ENCODE measurements at places on chromosomes 1 and 21.

DNA sequence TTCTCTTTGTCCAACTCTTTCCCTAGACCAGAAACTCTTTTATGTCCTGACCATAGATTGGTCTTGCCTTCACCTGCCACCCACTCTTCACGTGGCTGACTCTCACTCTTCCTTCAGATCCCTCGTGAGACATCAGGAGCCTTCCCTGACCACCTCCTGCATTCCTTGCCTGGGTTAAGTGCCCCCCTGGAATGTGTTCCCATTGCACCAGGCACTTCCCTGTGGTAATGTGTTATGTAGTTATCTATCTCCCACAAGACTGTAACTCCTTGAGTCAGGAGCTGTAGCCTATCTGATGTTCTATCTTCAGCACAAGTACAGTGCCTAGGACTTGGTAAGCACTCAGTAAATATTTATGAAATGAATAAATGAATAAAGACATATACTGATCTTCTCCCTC, 111.2 kb upstream of the CTTNBP2NL start:
- no peak for DNase-seq

- DNase-seq = no peak
Observed at GRCh38 chr1:35532497-35533223, 24.5 kb downstream of the KIAA0319L start.

DNA sequence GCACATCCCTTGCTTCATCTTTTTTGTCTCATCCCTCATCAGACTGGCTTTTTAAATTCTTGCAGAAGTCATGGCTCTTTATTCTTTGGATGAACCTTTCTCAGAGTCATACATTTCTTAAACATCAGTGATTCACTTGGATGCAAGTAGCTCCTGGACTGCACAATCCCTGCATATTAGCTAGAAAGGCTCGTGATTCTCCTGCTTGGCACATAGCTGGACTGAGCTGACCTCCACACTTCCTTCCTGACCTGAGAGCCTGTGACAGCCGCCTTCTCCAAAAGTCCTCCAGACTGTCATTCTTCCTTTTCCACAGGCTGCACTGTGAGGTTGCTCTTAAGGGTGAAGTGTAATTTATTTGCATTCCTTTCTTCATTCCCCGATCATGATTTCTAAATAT, 109.4 kb downstream of the RGL1 start:
- DNase-seq = no peak

DNA sequence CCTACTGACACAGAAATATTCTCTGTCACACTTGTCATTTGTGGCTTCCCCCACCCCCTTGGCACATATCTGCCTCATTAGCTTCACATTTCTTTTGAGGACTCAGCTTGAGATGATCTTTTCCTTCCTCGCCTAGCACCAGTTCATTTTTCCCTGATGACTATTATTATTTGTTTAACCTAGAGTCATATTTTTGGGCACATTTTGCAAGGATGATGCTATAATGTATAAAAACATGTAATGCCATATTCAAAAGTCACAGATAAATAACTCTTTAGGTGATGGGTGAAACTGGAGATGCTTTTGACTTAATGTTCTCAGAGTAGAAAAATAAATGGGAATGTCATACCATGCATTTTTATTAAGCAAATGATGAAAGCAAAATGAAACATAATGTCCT, 202.7 kb downstream of the BACH1 start:
- no peak for DNase-seq

DNA sequence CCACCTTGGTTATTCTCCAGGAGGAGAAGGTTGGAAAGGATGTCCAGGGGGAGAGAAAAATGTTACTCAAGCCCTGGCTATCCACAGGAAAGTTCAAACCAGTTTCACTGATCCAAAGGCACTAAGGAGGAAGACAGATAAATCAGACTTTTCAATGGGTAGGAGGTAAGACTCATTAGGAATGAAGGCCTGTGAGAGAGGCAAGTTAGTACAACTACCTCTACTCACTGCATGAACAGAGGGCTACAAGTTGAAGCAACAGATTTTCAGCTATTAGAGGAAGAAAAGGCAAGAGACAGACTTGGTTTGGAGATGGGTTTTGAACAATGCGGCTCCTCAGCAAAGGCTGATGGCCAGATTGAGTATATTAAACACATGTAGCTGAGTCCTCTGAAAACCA, 16.9 kb downstream of the CD160 start:
- DNase-seq = no peak

GRCh38 chr1:18721041-18721440, 90.4 kb downstream of the PAX7 start:
- DNase-seq = no peak

GRCh38 chr1:83770319-83770661, 228.6 kb downstream of the TTLL7 start:
- no peak for DNase-seq

DNA sequence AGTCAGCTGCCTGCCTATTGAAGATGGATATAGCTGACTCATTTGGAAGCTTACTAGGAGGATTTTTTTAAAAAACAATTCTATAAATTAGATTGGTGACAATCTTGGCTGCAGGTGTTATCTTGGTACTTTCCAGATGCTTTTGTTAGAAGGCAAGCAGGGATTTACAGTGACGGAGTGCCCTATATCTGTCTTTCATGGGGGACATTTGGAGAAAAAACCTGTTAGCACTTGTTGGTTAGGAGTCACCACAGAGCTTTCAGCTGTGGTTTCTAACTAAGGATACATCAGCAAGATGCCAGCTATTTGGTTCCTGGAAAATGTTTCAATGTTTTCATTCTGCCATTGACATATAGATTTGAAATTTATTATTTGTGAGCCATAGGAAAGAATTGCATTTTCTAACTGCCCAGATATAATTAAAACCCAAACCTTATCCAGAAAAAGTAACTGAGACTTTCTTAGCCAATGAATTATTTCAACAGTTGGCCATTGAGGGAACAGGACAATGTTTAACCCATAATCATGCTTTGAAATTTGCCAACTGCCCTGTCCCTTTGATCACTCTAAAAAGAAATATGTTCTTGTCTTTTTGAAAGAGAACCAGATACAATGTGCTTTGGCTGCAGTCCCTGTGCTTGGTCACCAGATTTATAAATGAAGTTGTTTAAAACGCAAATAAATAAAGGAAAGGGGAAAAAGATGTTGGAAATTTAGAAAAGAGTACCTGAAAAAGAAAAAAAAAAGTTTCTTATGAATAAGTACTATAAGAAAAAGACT, 761.0 kb upstream of the CXADR start:
- DNase-seq = no peak

GRCh38 chr1:202856014-202856413, 32.9 kb downstream of the RABIF start:
- DNase-seq = no peak

- no peak for DNase-seq
Observed at GRCh38 chr1:230986976-230987375, 8.1 kb downstream of the ARV1 start.

All from stimulated activated CD4-positive, alpha-beta T cell treated with anti-CD3 and anti-CD28 coated beads, Interleukin-2, amount 100 ng/mL, for 48 hours (primary cell).